ENCODE measurements at places on chromosomes 3 and 15.

GRCh38 chr3:109944836-109945235 is 607.5 kb upstream of the DPPA4 start:
- no peak for DNase-seq

GRCh38 chr15:69224383-69224782 is 63.9 kb downstream of the GLCE start:
- no peak for DNase-seq

DNA sequence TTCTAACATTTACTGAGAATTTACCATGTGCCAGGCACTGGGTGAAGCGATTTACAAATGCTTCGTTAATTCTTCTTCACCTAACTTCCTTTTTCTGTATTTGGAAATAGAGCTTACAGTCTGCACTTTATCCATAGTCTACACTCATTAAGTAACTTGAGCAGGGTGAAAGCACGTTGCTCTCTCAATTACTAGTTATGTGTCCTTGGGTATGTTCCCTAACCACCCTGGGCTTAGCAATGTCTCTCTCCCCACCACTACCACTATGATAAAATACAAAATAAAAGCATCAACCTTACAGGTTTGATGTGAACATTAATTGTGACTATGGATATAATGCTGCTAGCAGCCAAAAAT is 172.9 kb upstream of the SLC2A2 start:
- no peak for DNase-seq

DNA sequence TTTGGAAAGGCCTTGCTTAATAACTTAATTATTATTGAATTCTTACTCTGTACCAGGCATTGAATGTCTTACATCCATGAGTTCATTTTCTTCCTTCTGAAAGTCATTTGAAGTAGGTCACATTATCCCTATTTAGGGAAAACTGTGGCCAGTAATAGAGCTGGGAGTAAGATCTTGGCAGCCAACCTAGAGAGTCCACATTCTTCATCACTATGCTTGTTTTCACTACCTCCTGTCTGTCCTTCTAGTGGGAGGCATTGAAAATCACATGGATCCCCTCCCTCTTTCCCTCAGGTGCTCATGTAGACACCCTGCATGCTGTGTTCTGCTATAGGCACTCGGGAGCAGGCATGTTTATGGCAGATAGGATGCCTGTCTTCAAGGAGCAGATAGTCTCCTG is 154.9 kb downstream of the EBLN2 start:
- no peak for DNase-seq

GRCh38 chr3:156655819-156656550 is 18.4 kb upstream of the TIPARP start:
- no peak for DNase-seq

- DNase-seq = no peak
Observed at GRCh38 chr3:30623351-30623750, 16.9 kb downstream of the TGFBR2 start.

DNA sequence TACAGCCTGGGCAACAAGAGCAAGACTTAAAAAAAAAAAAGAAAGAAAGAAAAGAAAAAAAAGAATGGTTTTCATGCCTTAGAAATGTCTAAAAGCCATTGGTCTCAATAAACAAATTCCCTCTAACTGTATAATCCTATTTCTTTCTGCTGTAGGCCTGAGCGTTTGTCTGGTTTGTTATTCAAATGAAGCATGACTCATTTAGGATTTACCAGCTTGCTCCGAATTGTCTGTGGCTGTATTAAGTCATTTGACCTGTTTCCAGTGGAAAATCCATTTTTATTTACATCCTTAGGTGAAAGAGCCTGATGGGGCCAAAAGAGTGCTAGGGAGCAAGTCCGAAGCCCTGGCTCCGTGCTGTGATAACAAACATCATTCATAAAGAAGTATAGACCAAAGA is 73.8 kb downstream of the BDH1 start:
- DNase-seq = no peak

DNA sequence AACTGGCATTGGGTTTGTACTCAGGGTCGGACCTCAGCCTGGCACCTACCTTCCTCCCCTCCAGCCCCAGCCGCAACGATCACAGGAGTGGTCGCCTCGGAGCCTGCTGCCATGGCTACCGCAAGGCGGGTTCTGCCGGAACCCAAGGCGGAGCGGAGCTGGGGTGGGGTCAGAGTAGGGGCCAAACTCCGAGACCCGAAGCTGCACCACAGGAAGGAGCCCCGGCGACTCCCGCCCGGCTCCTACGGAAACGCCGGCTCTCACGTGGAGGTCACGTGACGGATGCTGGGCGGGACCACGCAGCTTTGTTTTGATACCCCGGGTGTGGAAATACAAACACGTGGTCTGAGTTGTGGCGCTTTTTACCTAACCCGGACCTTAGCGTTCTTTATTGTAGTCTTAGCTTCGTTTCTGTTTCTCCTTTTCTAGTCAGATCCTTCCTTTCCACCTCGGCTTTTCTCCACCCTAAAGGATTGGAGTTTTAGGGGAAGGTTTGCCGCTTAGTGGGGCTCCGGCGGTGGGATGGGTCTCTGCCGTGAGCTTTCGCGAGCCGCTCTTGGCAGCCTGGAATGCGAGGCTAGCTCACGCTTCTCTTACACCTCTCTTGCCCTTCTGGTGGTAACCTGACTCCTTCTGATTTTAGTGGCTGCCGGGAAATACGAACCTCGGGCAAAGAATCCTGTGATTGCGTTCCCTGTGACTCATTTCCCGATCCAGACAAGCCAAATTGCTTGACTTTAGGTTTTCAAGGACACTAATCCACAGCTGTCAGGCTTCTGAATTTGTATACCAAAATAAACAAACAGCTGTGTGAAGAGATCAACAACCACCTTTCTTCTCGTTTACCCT is at the start of gene HSPBAP1:
Gene HSPBAP1 (minus strand): TSS at position 264 of the 849 bp plus-strand sequence. CDS start 151 bp downstream, at position 113.
- DNase-seq = peak; percentile 85

DNA sequence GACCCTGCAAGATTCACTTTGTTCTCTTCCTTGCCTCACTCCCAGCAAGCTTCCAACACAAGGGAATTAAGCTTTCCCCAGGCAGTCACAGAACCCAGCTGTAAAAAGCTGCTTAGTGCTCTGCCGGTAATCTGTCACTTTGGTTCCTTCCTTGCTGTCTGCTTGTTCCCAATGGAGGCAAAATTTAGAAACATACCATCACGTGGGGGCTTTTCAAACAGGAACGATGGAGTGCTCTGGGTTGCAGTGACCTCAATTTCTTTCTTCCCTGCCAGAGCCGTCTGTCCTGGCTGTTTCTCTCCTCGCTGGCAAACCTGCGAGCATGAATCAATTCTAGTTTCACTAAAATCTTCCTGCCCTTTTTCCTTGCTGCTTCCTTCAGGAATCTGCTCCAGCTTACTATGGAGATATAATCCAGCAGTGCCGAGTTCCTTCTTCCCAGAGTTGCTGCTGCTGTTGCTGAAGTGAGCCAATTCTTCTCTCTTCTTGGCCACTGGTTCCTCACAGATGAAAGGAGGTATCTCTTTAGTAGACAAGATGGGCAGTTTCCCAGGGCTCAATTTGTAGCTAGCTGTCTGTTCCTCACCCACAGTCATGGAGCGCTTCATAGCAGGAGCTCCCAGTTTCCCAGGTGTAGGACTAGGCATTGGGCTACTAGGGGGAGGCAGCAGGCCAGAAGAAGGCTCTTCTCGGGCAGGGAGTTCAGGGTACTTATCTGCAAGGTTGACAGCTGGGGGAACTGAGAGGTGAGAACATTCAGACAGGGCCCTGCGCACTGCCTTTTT is 88.1 kb downstream of the DHX30 start:
- no peak for DNase-seq

DNA sequence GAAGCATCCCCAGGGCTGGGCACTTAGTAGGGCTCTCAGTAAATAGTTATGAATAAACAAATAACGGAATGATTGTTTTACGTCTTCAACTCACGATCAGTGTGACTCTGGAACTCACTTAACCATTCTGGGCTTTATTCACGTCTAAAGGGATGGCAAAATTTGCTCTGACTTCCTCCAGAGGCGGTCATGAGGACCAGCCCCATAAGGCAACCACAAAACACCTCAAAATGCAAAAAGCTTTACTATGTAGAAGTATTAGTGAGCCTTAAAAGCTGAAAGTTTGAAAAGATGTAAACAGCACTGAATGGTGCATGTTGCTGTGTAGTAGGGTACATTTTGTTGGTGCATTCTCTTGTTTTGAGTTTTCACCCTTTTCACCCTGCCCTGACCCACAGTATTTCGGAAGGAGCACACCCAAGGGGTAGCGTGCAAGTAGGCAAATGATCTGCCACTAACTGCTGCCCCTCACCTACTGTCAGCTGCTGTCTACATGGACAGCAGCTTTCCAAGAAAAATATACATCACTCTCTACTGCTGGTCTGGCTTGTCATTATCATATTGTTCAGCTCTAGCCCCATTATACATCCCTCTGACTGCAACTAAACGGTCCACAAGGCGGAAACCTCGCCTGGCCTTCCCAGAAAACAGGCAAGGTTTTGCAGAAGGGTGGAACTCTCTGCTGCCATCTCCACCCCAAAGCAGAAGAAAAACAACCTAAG is 308.5 kb upstream of the PROK2 start:
- no peak for DNase-seq

DNA sequence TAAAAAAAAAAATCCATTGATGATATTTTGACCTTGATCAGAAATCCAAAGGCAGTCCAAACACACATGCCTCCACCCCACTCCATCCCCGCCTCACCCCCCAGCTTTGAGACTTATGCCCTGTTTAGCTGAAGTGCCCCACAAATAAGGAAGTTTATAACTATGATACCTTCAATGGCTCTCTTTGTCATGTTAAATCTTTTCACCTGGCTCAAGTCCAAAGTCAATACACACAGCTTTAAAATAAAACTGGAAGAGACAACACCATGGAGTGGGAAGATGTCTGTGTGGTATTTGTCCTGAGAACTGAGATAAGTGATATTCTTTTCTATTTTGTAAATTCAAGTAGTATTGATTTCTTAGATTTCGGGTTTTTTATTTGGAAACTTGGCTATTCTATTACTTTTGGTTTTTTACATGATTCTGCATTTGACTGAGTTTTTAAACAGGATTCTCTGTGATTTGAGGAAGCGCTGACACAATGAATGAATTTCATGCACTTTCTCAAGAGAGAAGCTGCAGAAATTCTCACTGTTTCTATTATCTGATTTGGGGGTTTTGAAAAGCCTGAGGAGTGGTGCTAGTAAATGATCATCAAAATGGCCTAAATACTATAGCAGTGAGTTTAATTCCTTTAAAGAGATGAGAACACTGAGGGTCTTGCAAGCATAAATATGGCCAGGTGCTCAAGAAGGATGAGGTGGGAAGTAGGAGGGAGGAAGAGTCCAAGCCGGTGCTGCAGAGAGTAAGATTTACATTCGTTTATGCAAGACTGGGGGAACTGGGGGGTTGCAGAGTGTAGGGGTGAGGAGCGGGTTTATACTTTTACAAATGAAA is 5.2 kb downstream of the FOXB1 start:
- DNase-seq = no peak

- peak; percentile 77 for DNase-seq
Observed at GRCh38 chr15:69394556-69395282, 19.4 kb upstream of the KIF23 start.

GRCh38 chr3:175601521-175601920 is 742.4 kb downstream of the NAALADL2 start:
- DNase-seq = no peak

GRCh38 chr15:70271422-70272088 is 173.8 kb upstream of the TLE3 start:
- no peak for DNase-seq

DNA sequence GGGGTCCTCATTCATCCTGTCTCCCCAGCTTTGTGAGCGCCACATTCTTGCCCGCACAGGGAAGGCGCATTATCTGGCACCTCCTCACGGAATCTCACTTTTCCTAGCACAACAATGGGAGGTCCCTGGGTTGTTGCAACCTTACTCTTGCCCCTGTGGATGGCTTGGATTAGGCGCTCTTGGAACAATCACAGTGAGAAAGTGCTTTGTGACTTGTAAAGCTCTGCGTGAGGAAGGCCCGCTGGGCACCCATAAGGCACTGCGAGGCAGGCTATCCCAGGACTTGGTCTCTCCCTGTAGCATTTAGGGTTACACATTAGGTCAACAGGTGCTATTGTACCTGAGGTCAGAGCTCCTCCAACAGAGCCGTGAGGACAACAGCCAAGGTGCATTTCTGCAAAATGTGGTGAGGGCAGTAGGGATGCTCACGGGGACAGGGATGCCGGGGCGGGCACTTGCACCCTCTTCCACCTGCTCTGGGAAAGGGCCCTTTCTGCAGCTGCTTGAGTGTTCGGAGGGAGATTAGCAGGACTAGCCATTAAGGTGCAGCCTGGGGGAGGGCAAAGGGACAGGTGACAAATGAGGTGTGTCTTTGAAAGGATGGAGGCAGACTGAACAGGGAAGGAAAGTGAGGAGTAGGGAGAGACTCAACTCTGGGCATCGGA is 13.9 kb upstream of the LRRC15 start:
- DNase-seq = no peak

DNA sequence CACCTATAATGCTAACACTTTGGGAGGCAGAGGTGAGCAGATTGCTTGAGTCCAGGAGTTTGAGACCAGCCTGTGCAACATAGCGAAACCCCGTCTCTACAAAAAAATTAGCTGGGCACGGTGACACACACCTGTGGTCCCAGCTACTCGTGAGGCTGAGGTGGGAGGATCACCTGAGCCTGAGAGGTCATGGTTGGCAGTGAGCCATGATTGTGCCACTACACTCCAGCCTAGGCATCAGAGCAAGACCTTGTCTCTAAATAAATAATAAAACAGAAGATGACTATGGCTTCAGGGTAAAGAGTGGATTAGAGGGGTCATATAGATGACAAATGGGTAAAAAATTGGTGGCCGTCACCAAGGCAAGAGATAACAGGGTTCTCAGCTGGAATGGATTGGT is 3.1 kb downstream of the SLC25A38 start:
- no peak for DNase-seq

GRCh38 chr3:8900869-8901268 is 62.4 kb downstream of the RAD18 start:
- no peak for DNase-seq

- no peak for DNase-seq
Observed at GRCh38 chr3:186219211-186219638, 110.3 kb upstream of the ETV5 start.

DNA sequence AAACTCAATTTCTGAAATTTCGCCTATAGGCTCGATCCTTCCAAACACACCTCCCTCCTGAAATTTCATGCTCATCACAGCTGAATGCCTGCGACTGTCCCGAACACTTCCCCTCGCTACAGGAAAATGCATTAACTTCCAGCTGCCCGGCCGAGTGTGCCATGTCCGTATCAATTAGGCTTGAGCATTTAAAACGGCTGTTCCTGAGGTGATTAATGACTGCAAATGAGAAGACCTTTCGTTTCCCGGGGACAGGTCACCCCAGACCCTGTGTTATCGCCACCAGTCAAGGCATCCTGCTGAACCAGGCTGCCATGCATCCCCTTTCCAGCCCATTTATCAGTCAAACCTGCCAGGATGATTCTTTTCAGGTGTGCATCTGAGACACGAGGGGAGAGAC is 63.3 kb downstream of the THBS1 start:
- no peak for DNase-seq

DNA sequence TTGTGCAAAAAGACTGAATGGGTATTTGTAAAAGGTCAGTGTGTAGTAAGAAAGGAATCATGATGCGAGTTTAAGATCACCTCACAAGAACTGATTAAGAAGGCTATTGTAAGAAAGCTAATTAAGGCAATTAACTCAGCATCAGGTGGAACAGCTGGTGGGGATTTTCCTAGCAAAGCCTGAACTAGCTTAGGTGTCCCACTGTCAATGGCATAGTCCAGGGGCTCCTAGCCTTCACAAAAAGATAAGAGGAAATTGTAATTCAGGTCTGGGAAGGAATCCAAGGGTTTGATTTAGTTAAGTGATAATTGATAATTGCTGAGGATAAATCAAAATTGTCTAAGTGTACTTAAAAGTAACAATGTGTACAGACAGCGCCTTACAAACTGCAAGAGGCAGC is 901.6 kb downstream of the TUSC7 start:
- no peak for DNase-seq

- DNase-seq = no peak
Observed at GRCh38 chr15:70530017-70530499, 233.3 kb downstream of the UACA start.
